Activated CD8-positive, alpha-beta memory T cell treated with anti-CD3 and anti-CD28 coated beads for 1 hour (primary cell): ENCODE measurements at places on chromosomes 11 and 22.

- DNase-seq: no peak
These were observed 68.1 kb downstream of the CSTPP1 start for GRCh38 chr11:47004595-47005033.

DNA sequence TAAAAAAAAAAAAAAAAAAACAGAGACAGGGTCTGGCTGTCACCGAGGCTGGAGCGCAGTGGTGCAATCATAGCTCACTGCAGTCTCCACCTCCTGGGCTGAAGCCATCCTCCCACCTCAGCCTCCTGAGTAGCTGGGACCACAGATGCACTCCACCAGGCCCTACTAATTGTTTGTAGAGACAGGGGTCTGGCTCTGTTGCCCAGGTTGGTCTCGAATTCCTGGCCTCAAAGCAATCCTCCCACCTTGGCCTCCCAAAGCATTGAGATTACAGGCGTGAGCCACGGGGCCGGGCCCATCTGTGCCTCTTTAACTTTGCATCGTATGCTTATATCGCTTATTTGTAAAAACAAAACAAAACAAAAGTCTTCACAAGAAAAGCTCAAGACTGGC, 3.1 kb downstream of the CPT1A start:
- DNase-seq: no peak

GRCh38 chr11:132103021-132103420, 732.6 kb downstream of the NTM start:
- DNase-seq: no peak

GRCh38 chr11:1005928-1006327, 30.6 kb downstream of the MUC6 start:
- DNase-seq: no peak

- no peak for DNase-seq
These were observed 78.8 kb upstream of the NECTIN1 start for GRCh38 chr11:119807841-119808240.

GRCh38 chr11:94088906-94089305, 39.7 kb upstream of the PANX1 start:
- no peak for DNase-seq

- no peak for DNase-seq
These were observed 62.8 kb upstream of the PRDM11 start for GRCh38 chr11:45083544-45084087.

GRCh38 chr11:124329787-124330478, 9.9 kb upstream of the OR8D2 start:
- DNase-seq: no peak

GRCh38 chr11:68353118-68353517, 40.7 kb downstream of the LRP5 start:
- DNase-seq: no peak

DNA sequence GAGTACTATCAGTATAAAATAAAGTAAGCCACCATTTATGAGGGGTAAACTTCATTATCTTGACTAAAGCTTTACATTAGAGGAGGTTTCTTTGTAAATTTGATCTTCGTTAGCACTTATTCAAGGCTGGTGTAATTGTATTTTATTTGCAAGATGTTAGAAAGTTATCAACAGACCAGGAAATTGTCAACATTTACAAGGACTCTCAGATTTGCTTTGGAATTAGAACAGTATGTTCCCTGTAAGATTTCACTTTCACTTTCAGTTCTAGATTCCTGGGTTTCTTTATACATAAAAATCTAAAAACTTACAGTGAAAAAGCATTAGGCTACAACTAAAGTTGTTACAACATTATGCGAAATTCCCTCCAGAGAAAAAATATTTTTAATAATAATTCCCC, 4.6 kb upstream of the BIRC3 start:
- no peak for DNase-seq

DNA sequence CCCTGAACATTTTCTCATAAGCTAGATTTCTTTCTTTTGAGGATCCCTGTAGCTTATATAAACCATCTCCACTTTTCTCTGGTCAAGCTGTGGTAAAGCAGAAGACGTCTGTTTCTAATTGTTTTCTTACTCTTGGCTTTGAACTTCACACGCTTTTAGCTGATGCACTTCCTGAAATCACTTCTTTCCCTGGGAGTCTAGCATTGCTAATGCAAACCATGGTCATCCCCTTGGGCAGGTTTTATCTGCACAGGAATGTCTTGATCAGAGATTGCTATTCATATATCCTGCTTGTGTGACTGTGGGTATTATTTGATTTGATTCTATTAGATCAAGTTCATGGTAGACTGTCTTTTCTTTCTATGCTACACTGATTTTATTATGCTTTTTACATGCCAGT, 199.2 kb upstream of the POU2AF2 start:
- no peak for DNase-seq

- no peak for DNase-seq
These were observed 26.2 kb downstream of the TBC1D22A start for GRCh38 chr22:46788441-46789172.

- no peak for DNase-seq
These were observed 18.2 kb upstream of the ARRB1 start for GRCh38 chr11:75369560-75370255.
